ENCODE measurements at places on chromosomes 4 and X.

GRCh38 chr4:180156684-180157083, 2086.5 kb upstream of the TENM3 start:
- no peaks in the 10 kb centered on the region for H3K27me3 ChIP-seq
- H3K36me3 ChIP-seq, result no peaks in the 10 kb centered on the region
- no peak overlapping the region for H3K27ac ChIP-seq
- no peaks in the 10 kb centered on the region for H3K4me1 ChIP-seq
- no peak overlapping the region for H3K4me3 ChIP-seq
- no peak for DNase-seq

- H3K4me3 ChIP-seq, result no peak overlapping the region
- peaks cover 14% of the 10 kb centered on the region for H3K4me1 ChIP-seq
- H3K27me3 ChIP-seq, result peaks cover 3% of the 10 kb centered on the region
- DNase-seq, result no peak
- no peak overlapping the region for H3K27ac ChIP-seq
- H3K36me3 ChIP-seq, result no peaks in the 10 kb centered on the region
Observed at GRCh38 chr4:70741867-70742658, 20.3 kb downstream of the RUFY3 start.

GRCh38 chr4:46442963-46443362, 53.0 kb upstream of the GABRA2 start:
- no peak overlapping the region for H3K27ac ChIP-seq
- no peak for DNase-seq
- no peaks in the 10 kb centered on the region for H3K4me1 ChIP-seq

GRCh38 chr4:48093991-48094416, 40.0 kb downstream of the TXK start:
- no peak overlapping the region for H3K4me3 ChIP-seq
- peak overlapping the region; percentile 7 for H3K27ac ChIP-seq
- H3K36me3 ChIP-seq, result no peaks in the 10 kb centered on the region
- no peak for DNase-seq
- peaks cover 16% of the 10 kb centered on the region for H3K4me1 ChIP-seq
- H3K27me3 ChIP-seq, result peaks cover 4% of the 10 kb centered on the region

- peaks cover 3% of the 10 kb centered on the region for H3K27me3 ChIP-seq
- H3K36me3 ChIP-seq, result no peaks in the 10 kb centered on the region
- H3K4me3 ChIP-seq, result no peak overlapping the region
Observed at GRCh38 chr4:173457893-173458292, 59.0 kb upstream of the SCRG1 start.

- no peak overlapping the region for H3K4me3 ChIP-seq
- H3K4me1 ChIP-seq, result no peaks in the 10 kb centered on the region
- peaks cover 12% of the 10 kb centered on the region for H3K27me3 ChIP-seq
Observed at GRCh38 chr4:89595125-89595789, 241.7 kb downstream of the SNCA start.

DNA sequence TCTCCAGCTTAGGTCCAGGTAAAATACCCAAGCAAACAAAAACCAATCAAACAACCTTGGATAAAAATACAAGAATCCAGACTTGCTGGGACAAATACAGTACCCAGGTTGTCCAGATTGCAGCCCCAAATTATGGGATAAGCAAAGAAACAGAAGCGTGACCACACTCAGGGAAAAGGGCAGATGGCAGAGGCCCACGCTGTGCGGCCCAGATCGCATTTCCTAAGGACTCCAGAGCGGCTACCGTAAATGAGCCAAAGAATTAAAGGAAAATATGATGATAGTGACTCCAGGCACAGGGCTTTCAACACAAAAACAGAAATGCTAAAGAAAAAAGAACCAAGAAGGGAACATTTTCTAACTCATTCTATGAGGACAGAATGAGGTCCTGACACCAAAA, 50.3 kb downstream of the FGFRL1 start:
- peaks cover 16% of the 10 kb centered on the region for H3K4me1 ChIP-seq
- no peak overlapping the region for H3K4me3 ChIP-seq
- peak overlapping the region; percentile 72 for H3K27ac ChIP-seq
- peaks cover 25% of the 10 kb centered on the region for H3K27me3 ChIP-seq

DNA sequence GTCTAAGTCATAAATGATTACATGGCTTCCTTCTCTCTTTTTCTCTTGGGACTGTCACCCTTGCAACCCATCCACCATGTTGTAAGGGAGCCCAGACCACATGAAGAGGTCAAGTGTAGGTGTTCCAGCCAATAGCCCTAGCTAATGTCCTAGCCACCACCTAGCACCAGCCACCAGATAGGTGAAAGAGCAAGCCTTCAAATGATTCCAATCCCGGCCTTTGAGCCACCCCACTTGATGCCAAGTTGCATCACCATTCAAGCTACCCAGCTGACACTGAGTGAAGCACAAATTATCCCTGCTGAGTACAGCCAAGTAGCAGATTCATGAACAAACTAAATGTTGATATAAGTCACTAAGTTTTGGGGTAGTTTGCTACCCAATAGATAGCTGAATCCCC, 274.3 kb downstream of the BCOR start:
- peaks cover 2% of the 10 kb centered on the region for H3K27me3 ChIP-seq
- H3K4me1 ChIP-seq, result peaks cover 4% of the 10 kb centered on the region
- H3K36me3 ChIP-seq, result peaks cover 4% of the 10 kb centered on the region

DNA sequence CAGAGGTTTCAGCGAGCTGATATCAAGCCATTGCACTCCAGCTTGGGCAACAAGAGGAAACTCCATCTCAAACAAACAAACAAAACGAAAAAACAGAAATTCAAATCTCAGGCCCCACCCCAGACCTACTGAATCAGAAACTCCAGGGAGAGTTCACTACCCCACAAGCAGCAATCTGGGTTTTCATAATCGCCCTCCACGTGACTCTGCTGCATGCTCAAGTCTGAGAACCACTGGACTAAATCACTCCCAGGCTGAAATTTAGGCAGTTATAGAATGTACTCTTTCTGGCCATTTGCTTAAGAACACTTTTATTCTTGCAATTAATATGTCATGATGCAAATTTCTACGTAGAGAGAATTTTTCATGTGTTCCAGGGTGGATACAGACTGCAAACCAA, 287.3 kb downstream of the USP46 start:
- H3K4me1 ChIP-seq, result no peaks in the 10 kb centered on the region
- no peaks in the 10 kb centered on the region for H3K36me3 ChIP-seq
- DNase-seq, result no peak
- H3K27ac ChIP-seq, result no peak overlapping the region

GRCh38 chrX:19790829-19791228, 96.6 kb downstream of the SH3KBP1 start:
- no peaks in the 10 kb centered on the region for H3K27me3 ChIP-seq
- DNase-seq, result no peak
- peaks cover 59% of the 10 kb centered on the region for H3K36me3 ChIP-seq
- H3K27ac ChIP-seq, result no peak overlapping the region
- H3K4me3 ChIP-seq, result no peak overlapping the region

DNA sequence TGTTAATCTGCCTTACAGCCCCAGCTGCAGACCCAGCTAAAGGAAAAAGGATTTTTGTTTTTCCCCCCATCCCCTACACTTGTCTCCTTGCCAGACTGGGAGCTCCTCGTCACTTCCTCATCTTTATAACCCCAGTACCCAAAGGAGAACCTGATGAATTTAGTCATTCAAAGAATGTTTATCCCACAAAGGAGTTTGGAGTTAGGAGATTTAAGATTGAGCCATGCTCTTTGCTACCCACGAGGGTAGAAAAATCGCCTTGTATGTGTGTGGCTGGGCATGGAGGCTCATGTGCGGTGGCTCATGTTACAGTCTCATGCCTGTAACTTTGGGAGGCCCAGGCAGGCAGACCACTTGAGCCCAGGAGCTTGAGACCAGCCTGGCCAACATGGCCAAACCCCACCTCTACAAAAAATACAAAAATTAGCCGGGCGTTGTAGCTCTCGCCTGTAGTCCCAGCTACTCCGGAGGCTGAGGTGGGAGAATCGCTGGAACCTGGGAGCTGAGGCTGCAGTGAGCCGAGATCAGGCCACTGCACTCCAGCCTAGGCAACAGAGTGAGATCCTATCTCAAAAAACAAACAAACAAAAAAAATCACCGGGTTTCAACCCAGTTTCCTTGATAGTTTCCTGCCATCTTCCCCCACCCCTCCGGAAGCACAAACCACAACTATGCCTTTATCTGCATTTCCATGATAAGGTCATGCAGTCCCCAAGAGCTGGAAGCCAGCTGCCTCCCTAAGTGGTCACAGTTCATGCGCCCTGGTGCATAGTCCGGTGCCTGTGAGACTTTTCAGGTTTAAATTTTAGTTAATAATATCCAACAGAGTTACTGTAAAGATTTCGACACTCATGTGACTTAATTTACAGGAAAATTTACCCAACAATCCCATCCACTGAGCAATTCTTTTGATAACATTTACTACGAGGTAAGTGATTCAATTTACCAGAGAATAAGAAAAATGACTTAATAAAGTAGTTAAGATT, 1.5 kb downstream of the CFAP97 start:
- peaks cover 16% of the 10 kb centered on the region for H3K36me3 ChIP-seq
- H3K27me3 ChIP-seq, result peaks cover 2% of the 10 kb centered on the region
- H3K4me1 ChIP-seq, result peaks cover 30% of the 10 kb centered on the region
- H3K27ac ChIP-seq, result peak overlapping the region; percentile 99
- DNase-seq, result peak; percentile 54

DNA sequence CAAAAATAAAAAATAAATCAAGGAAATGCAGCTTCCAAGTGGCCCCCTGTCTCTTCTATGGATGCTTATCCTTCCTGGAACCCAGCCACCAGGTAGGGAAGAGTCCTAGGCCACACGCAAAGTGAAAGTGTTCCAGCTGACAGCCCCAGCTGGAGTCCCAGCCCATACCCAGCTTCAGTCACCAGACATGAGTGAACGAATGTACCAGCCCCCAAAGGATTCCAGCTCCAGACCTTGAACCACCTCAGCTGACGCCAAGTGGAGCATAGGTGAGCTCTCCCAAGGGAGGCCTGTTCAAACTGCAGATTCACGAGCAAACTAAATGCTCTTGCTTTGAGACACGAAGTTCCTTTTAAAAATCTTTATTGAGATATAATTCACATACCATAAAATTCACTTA, 62.0 kb downstream of the BCOR start:
- H3K36me3 ChIP-seq, result no peaks in the 10 kb centered on the region
- H3K4me1 ChIP-seq, result peaks cover 6% of the 10 kb centered on the region
- H3K27me3 ChIP-seq, result no peaks in the 10 kb centered on the region

DNA sequence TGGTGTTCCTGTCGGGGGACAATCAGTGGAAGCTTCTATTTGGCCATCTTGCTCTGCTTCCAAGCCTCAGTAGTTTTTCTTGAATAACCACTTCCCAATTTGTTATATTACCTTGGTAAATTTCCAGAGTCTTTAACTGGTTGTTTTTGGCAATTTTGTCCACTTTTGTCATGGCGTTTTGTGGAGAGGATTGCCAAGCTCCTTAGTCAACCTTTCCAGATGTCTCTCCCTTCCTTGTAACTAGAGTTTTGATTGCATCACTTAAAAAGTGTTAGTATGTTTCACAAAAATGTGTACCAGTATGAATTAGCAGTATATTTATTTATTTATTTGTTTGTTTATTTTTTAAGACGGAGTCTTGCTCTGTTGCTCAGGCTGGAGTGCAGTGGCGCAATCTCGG, 15.8 kb upstream of the UXT start:
- peaks cover 2% of the 10 kb centered on the region for H3K4me1 ChIP-seq
- H3K27me3 ChIP-seq, result no peaks in the 10 kb centered on the region
- DNase-seq, result no peak
- peaks cover 2% of the 10 kb centered on the region for H3K36me3 ChIP-seq

DNA sequence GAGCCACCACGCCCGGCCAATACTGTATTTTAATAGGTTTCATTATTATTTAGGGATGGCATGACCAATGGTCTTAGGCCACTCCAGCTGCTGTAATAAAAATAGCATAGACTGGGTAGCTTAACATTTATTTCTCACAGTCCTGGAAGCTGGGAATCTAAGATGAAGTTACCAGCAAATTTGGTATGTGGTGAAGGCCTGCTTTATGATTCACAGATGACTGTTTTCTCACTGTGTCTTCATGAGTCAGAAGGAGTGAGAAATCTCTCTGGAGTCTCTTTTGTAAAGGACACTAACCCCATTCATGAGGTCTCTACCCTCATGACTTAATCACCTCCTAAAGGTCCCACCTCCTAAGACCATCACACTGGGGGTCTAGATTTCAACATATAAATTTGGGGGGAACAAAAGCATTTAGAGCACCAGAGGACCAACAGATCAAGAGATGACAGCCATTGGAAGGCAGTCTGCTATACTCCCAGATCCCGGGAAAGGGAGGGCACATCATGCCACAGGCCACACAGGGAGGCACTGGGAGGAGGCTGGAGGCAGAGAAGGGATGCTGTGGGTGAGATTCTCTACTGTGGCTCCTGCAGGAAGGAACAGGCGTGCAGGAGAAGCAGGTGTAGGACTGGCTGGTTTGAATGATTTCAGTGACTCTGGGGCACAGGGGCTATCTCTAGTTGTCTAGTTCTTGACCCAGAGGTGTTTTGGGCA, 335.8 kb upstream of the SFRP2 start:
- H3K27ac ChIP-seq, result no peak overlapping the region
- no peaks in the 10 kb centered on the region for H3K4me1 ChIP-seq
- DNase-seq, result no peak

GRCh38 chr4:119861731-119862130, 204.9 kb downstream of the MAD2L1 start:
- no peak for DNase-seq
- no peaks in the 10 kb centered on the region for H3K27me3 ChIP-seq
- H3K27ac ChIP-seq, result no peak overlapping the region
- H3K36me3 ChIP-seq, result no peaks in the 10 kb centered on the region
- H3K4me1 ChIP-seq, result no peaks in the 10 kb centered on the region

DNA sequence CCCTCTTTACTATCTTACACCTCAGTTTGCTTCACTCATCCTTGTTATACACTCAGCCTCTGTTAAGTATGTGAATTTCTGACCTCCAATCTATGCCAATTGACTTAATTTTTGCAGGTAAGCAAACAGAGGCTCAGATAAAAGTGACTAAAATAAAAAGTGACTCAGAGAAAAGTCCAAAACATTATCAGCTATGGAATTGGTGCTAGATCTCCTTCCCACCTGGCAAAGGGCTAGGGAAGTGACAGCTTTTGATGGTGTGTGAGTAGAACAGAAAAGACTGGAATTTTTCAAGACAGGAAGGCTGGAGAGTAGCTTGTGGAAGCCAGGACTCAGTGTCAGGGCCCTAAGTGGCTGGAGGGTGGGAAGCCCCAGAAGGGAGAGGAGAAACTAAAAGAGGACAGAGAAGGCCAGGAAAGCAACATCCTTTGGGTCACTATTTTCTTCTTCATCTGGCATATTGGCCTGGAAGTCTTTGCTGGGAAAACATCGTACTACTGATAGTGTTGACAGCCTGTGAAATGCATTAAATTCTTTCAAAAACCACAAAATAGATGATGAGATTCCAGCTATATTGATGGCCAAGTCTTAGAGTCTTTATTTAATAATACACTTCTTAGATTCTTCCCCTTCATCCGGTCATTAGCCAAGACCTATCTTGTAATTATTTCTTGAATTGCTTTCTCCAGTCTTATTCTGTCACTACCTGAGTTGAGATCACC, 392.8 kb downstream of the RAPGEF2 start:
- H3K4me3 ChIP-seq, result no peak overlapping the region
- no peaks in the 10 kb centered on the region for H3K36me3 ChIP-seq
- no peak for DNase-seq
- no peaks in the 10 kb centered on the region for H3K4me1 ChIP-seq
- peaks cover 3% of the 10 kb centered on the region for H3K27me3 ChIP-seq

Measured in activated T-helper 2 cell treated with anti-CD3 and anti-CD28 coated beads, Interferon-gamma antibody, Interleukin-2, Interleukin-4, amounts not matched to agents 10 μg/mL and 5 μg/mL and 100 μg/mL, durations not matched to agents 14 hours and 24 hours and 36 hours (primary cell).